CD4-positive, alpha-beta memory T cell (primary cell): ENCODE measurements at places on chromosomes 12 and 14. TPM values are rescaled to one million over a fixed set of nuclear protein-coding genes. Genes with fewer than 3 reads are reported as not detected.

- peaks cover 8% of the 10 kb centered on the region for H3K4me1 ChIP-seq
- H3K36me3 ChIP-seq, result no peaks in the 10 kb centered on the region
- H3K27ac ChIP-seq, result no peak overlapping the region
Measured at GRCh38 chr12:49633703-49634345, 10.5 kb downstream of the PRPF40B start.

- DNase-seq, result no peak
- no peaks in the 10 kb centered on the region for H3K4me1 ChIP-seq
- H3K27ac ChIP-seq, result no peak overlapping the region
- no peaks in the 10 kb centered on the region for H3K36me3 ChIP-seq
- no peaks in the 10 kb centered on the region for H3K27me3 ChIP-seq
Measured at GRCh38 chr12:108461058-108461660, 53.9 kb upstream of the FICD start.

- no peak for DNase-seq
- no peaks in the 10 kb centered on the region for H3K4me1 ChIP-seq
- H3K4me3 ChIP-seq, result no peak overlapping the region
- H3K27me3 ChIP-seq, result no peaks in the 10 kb centered on the region
Measured at GRCh38 chr12:1974812-1975211, 29.4 kb downstream of the DCP1B start.

- H3K27ac ChIP-seq, result no peak overlapping the region
- DNase-seq, result no peak
- H3K4me3 ChIP-seq, result no peak overlapping the region
- H3K27me3 ChIP-seq, result no peaks in the 10 kb centered on the region
- H3K4me1 ChIP-seq, result no peaks in the 10 kb centered on the region
Measured at GRCh38 chr12:131249246-131250027, 295.7 kb downstream of the ADGRD1 start.

DNA sequence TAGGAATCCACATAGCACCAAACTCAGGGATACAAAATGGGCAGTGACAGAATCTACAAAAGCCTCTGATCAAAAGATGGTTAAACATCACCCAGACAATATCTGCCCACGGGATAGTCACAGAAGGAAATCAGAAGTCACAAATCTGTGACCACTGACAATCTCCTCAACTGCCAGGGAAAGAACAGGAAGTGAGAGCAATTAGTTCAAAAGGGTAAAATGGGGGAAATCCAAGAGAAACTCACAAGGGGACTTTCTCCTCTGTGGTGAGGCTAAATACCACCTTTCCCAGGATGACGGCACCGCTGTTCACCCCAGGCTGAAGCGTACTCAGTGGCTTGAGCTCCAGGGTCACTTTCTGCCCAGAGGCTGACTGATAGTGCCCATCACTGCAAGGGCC lies 10.7 kb downstream of the TTC5 start:
- no peaks in the 10 kb centered on the region for H3K4me1 ChIP-seq
- no peaks in the 10 kb centered on the region for H3K27me3 ChIP-seq
- H3K36me3 ChIP-seq, result peaks cover 52% of the 10 kb centered on the region
- no peak for DNase-seq

DNA sequence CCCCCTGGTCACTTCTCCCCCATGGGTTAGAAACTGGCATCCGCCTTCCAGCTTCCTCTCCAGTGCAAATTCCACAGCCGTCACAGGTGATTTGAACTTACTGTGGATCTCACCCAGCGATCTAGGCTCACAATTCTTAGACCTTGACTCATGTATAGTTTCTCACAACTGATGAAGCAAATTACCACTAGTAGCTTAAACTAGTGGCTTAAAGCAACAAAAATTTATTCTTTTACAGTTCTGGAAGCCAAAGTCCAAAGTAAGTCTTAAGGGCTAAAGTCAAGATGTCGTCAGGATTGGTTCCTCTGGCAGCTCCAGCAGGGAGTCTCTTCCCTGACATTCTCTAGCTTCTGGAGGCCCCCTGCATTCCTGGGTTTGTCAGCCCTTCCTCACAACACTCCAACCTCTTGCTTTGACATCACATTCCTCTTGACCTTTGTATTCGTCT lies 117.4 kb downstream of the KTN1 start:
- H3K27me3 ChIP-seq, result no peaks in the 10 kb centered on the region
- no peak for DNase-seq
- H3K36me3 ChIP-seq, result no peaks in the 10 kb centered on the region

- H3K4me3 ChIP-seq, result no peak overlapping the region
- no peaks in the 10 kb centered on the region for H3K27me3 ChIP-seq
- H3K27ac ChIP-seq, result no peak overlapping the region
Measured at GRCh38 chr14:71372411-71372838, 465.2 kb downstream of the PCNX1 start.

DNA sequence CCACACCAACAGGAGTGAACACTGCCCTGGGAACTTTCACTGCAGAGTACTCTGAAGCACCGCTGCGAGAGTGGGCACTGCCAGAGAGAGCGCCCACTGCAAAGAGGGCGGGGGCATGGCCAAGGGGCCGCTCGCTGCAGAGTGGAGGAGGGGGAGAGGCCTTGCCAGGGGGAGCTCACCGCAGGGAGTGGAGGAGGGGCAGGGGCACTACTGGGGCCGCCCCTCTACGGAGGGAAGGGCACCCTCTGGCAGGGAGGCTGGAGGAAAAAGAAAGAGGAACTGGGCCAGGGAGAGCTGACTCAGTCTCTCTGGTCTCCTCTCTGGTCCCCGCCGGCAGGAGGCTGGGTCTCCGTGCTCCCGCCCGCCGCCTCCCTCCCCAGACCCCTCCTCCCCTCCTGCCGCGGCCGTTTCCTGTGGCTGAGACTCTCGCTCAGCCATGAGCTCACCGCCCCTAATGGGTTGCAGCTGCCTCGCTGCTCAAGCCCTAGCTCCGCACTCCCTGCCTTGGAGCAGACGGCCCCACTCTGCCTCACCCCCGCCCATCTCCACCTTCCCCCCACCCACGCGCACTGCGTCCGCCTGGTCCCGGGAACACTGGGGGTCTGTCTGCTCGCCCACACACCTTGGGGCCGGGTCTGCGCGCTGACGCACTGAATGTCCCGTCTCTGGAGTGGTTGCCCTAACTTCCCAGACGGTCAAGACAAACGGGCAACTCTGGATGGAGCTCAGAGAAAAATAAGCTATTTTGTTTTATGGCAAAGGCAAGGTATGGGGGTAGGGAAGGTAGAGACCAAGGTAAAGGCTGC lies 1.3 kb downstream of the ARHGEF40 start:
- H3K4me3 ChIP-seq, result no peak overlapping the region
- H3K27me3 ChIP-seq, result peaks cover 52% of the 10 kb centered on the region
- no peaks in the 10 kb centered on the region for H3K36me3 ChIP-seq

GRCh38 chr12:60394665-60395064 lies 798.8 kb downstream of the SLC16A7 start:
- no peak for DNase-seq
- H3K36me3 ChIP-seq, result no peaks in the 10 kb centered on the region
- no peaks in the 10 kb centered on the region for H3K27me3 ChIP-seq
- H3K4me3 ChIP-seq, result no peak overlapping the region
- H3K27ac ChIP-seq, result no peak overlapping the region
- no peaks in the 10 kb centered on the region for H3K4me1 ChIP-seq

Gene CYP27B1
- 1.4 TPM for total RNA-seq

Gene ARHGAP9
- 278 TPM for total RNA-seq

DNA sequence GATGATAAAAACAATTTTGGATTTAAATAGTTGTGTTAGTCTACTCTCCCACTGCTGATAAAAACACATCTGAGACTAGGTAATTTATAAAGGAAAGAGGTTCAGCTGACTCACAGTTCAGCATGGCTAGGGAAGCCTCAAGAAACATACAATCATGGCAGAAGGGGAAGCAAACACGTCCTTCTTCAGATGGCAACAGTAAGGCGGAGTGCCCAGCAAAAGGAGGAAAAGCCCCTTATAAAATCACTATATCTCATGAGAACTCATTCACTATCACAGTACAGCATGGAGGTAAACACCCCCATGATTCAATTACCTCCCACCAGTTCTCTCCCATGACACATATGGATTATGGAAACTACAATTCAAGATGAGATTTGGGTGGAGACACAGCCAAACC lies 632.1 kb downstream of the SLC16A7 start:
- no peaks in the 10 kb centered on the region for H3K27me3 ChIP-seq
- no peaks in the 10 kb centered on the region for H3K4me1 ChIP-seq
- H3K36me3 ChIP-seq, result no peaks in the 10 kb centered on the region
- H3K4me3 ChIP-seq, result no peak overlapping the region
- no peak for DNase-seq
- H3K27ac ChIP-seq, result no peak overlapping the region

GRCh38 chr14:64159588-64159987 lies 134.6 kb downstream of the ESR2 start:
- peaks cover 51% of the 10 kb centered on the region for H3K36me3 ChIP-seq
- no peak overlapping the region for H3K27ac ChIP-seq
- no peaks in the 10 kb centered on the region for H3K4me1 ChIP-seq

- no peaks in the 10 kb centered on the region for H3K4me1 ChIP-seq
- H3K36me3 ChIP-seq, result peaks cover 3% of the 10 kb centered on the region
- H3K27ac ChIP-seq, result no peak overlapping the region
- DNase-seq, result no peak
Measured at GRCh38 chr12:98635657-98636323, 8.8 kb downstream of the IKBIP start.

DNA sequence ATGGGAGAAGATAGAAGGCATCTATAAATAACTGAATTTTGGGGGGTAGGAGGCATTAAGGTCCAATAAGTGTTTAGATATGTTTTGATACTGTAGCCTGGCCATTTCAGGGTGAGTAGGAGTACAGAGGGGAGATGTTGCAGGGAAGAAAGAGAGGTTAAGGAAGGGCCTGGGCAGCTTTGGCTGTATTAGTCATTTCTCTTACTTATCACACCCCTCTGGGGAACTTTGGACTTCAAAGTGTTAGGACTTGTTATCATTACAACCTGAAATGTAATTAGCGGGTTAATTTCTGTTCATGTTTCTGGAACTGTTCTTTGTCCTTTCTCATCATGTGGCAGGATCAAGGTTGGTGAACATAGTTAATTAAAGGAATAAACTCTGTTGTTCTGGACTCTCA lies 40.3 kb downstream of the SUSD6 start:
- DNase-seq, result no peak
- H3K36me3 ChIP-seq, result no peaks in the 10 kb centered on the region
- H3K27ac ChIP-seq, result no peak overlapping the region
- no peaks in the 10 kb centered on the region for H3K27me3 ChIP-seq
- H3K4me1 ChIP-seq, result peaks cover 81% of the 10 kb centered on the region

DNA sequence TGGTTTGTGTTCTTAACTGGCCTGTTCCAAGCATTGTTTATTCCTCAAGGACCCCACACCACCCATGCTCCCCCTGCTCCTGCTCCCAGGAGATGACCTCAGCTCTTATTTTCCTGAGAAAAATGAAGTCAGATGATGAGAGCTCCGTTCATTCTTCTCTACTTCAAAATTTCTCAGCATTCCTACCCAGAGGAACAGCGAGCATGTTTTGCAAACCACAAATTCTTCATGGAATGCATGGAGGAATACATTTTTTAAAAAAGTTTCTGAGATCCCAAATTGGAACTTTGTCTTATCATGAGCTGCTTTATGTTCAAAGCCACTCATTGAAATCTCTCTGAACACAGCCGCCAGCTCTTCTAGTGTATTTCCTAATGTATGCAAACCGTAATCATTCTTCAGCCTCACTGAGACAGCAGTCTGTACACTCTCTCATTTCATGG lies 44.9 kb downstream of the SYNE2 start:
- H3K36me3 ChIP-seq, result no peaks in the 10 kb centered on the region
- DNase-seq, result no peak
- H3K4me3 ChIP-seq, result no peak overlapping the region
- no peak overlapping the region for H3K27ac ChIP-seq
- H3K4me1 ChIP-seq, result peaks cover 40% of the 10 kb centered on the region

DNA sequence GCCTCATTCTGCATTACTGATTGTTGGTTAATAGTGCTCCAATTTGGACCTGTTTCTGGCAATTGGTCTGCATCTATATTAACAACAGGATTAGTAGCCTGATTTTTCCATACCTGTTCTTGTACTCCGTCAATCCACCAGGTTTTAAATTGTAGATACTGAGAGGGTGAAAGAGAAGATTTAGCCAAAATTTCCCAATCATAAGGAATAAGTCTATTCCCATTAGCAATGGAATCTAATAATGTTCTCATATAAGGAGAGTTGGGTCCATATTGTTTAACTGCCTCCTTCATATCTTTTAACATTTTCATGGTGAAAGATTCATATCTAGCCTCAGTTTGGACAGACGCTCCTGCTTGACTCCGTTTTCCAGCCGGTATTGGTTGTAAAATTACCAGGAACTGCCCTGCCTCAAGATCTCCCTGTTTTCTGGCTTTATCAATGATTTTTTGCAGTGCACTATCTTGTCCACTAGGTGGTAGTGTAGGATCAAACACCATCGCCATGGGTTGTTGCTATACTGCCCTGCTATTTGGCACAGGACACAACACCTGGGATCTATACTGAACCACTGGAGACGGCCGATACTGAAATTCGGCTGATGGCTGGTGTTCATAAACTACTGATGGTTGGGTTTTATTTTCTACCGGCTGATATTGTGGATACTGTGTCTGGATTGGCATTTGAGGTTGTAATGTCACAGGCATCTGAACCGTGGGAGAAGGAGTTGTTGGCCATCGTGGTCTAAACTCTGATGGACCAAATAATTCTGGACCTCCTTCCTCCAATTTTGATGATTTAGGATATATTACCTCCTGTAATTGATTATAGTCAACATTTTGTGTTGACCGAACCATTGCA lies 25.2 kb downstream of the DHRS4L2 start:
- peaks cover 19% of the 10 kb centered on the region for H3K4me1 ChIP-seq
- H3K4me3 ChIP-seq, result no peak overlapping the region
- DNase-seq, result peak; percentile 71
- no peaks in the 10 kb centered on the region for H3K36me3 ChIP-seq
- H3K27ac ChIP-seq, result no peak overlapping the region
- H3K27me3 ChIP-seq, result no peaks in the 10 kb centered on the region

Gene ADAM21
- total RNA-seq, result not detected

GRCh38 chr14:104698688-104699425 lies 9.4 kb downstream of the INF2 start:
- H3K4me3 ChIP-seq, result no peak overlapping the region
- no peak for DNase-seq
- peaks cover 26% of the 10 kb centered on the region for H3K4me1 ChIP-seq
- H3K27ac ChIP-seq, result no peak overlapping the region

Gene RTL1
- not detected for total RNA-seq

Gene SLC6A13
- total RNA-seq, result 0.75 TPM

GRCh38 chr14:33742166-33742565 lies 208.7 kb downstream of the EGLN3 start:
- H3K4me3 ChIP-seq, result no peak overlapping the region
- H3K27me3 ChIP-seq, result no peaks in the 10 kb centered on the region
- H3K27ac ChIP-seq, result no peak overlapping the region
- H3K4me1 ChIP-seq, result no peaks in the 10 kb centered on the region
- DNase-seq, result no peak
- no peaks in the 10 kb centered on the region for H3K36me3 ChIP-seq
